ENCODE measurements at places on chromosomes 11 and 22.

GRCh38 chr11:105000797-105001196 lies 22.2 kb downstream of the CASP5 start:
- DNase-seq: peak; percentile 31

DNA sequence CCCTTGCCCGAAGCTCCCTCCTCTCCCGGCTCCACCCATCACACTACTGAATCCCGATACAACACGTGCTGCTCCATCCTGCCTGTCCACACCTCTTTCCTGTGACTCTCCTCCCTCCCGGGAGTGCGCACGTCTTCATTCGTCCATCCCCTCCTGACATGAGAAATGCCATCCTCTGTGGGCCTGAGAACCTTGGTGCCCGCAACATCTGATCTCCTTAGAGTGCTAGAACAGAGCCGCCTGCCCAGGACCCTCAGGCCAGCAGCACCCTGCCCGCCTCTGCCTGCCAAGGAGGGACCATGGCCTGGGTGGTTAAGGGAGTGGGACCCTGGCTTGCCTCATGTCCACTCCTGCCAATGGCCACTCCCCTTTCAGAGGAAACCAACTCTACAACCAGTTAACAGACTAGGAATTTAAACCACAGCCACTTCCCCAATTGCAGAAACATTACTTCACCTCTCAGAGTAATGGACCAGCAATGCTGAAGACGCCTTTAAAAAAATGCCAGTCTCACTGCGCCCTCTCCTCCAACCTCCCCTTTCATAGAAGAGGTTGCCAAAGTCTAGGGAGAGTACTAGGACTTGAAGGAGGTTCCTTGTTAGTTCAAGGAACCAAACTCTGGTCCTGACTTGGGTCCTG lies 466.3 kb downstream of the OPCML start:
- DNase-seq: no peak

GRCh38 chr11:74091549-74091948 lies 79.3 kb downstream of the C2CD3 start:
- DNase-seq: no peak

DNA sequence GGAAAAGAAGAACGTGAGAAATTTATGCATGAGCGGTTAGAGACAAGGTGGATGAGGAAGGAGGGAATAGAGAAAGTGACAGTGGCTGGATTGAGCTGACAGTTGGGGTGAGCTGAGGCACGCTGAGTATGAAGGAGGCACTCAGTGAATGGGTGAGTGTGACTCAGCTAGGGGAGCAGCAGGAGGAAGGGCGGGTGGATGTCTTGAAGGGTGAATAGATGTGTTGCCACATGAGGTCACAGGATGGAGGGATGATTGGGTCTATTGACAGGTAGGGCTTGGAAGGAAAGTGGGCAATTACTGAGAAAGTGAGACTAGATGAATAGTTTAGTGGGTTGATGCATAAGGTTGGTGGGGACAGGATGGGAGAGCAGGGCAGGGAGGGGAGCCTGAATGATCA lies 8.0 kb downstream of the IFITM10 start:
- no peak for DNase-seq

DNA sequence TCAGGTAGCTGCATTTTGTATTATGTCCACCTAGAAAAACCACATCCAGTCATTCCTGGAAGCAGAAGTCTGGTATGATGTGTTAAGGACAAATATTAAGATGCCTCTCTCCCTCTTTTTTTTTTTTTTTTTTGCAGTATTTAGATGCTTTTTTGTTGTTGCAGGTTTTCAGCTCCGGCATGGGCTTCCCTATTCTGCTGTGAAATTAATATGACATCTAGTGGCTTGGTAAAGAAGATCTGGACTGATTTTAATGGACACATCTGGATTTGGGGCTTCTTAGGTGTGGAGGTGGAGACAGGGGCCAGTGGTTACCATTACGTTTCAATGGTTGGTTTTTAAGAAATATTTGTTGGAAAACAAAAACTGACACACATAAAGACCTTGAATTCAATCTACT lies 47.5 kb upstream of the RASSF10 start:
- DNase-seq: no peak

- no peak for DNase-seq
These were observed 320.4 kb downstream of the KIRREL3 start for GRCh38 chr11:126680131-126680530.

- DNase-seq: no peak
These were observed 138.1 kb downstream of the TBC1D22A start for GRCh38 chr22:46900549-46900948.

DNA sequence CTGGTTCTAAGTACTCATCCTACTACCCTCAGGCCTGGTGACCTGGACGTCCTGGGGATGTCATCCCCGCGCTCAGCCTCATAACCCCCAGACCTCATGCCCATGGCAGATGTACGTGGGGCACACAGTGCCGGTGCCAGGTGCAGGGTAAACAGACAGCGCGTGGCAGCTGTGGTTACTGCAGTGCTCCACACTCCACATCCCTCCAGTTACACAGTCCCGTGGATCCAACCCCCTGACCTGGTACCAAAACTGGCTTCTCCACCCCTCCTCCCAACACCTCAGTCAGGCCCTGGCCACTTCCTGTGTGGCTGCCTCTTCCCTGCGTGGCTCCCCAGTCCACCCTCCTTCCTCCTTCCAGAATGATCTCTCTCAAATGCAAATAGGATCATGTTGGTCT lies 95.2 kb downstream of the DSCAML1 start:
- no peak for DNase-seq

- no peak for DNase-seq
These were observed 3.9 kb downstream of the CREB3L1 start for GRCh38 chr11:46281371-46281831.

Data from stimulated activated CD8-positive, alpha-beta memory T cell treated with anti-CD3 and anti-CD28 coated beads, Interleukin-15, amount 100 ng/mL, for 24 hours (primary cell).